Gastrocnemius medialis (tissue), 4 donors: ENCODE measurements at places on chromosomes 5 and 9. TPM values are rescaled to one million over a fixed set of nuclear protein-coding genes. Genes with fewer than 3 reads are reported as not detected.
A peak's percentile ranks its signal among the peaks of the same experiment; 100 is the strongest.

Gene CDC25C
- total RNA-seq: not detected

Gene IL7R
- total RNA-seq: 0.63 TPM

- no peaks in the 10 kb centered on the region for H3K4me1 ChIP-seq
- no peak overlapping the region for H3K4me3 ChIP-seq
- no peaks in the 10 kb centered on the region for H3K27me3 ChIP-seq
- no peak overlapping the region for H3K27ac ChIP-seq
- H3K36me3 ChIP-seq: no peaks in the 10 kb centered on the region
- no peak for DNase-seq
Observed at GRCh38 chr5:126394211-126394788, 28.9 kb upstream of the GRAMD2B start.

DNA sequence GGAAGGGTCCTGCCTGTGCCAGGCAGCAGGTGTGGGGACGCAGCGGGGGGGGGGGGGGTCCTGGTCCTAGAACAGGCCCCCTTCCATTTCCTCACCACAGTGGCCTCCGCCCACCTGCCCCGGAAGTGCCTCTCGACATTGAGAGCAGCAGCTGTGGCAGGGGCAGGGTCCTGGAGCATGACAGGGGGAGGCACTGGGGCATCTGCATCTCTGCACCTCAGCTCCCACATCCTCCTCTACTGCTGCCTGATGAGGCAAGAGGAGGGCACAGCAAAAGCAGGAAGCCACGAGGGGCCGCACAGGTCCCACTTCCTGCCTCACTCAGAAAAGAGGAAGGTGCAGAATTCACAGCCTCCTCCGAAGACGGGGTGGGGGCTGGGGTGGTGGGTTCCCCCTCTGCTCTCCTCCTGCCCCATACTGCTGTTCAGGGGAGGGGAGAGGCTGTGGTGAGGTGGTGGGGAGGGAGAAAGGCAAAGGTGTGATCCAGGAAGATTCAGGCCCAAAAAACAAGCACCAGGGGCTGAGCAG, 14.8 kb downstream of the AKNA start:
- H3K27ac ChIP-seq: no peak overlapping the region
- peak; percentile 61 for DNase-seq
- H3K4me1 ChIP-seq: peaks cover 5% of the 10 kb centered on the region
- no peaks in the 10 kb centered on the region for H3K27me3 ChIP-seq
